HT1080 (cell line): ENCODE measurements at places on chromosomes 4 and X. TPM values are rescaled to one million over a fixed set of nuclear protein-coding genes. Genes with fewer than 3 reads are reported as not detected.

GRCh38 chrX:38999967-39000745 is 198.9 kb downstream of the MID1IP1 start:
- DNase-seq, result no peak

DNA sequence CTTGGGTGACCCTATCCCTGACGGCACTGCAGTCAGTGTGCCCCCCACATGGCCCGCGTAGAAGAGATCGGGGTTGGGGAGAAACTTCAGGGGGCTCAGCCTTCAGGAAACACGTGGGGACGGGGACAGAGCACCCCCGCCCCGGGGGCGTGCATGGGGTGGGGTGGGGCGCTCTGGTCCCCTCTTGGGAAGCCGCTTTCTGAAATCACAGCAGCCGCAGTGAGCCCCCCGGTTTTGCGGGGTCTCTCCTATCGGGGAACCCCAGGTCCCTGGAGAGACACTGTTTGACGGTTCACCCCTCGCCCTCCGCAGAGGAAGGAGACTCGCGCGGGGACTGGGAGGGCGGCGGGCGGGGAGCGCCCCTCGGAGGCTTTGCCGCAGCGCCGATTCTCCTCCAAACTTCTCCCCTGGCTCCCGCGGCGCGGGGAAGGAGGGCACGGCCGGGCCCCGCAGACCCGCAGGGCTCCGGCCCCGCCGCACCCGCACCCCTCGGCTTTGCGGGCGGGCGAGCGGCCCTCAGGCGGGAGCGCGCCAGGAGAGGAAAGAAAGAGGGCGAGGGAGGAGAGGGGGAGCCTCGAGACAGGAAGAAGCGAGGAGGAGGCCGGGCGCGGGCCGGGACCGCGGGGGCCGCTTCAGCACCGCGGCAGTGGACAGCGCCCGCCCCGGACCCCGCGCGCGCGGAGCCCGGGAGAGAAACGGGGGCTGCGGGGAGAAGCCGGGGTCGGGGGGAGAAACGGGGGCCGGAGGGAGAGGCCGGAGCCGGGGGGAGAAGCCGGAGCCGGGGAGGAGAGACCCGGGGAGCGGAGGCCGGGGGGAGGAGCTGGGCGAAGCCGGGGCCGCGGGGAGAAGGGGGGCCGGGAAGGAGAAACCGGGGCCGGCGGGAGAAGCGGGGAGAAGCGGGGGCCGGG is 612 bp downstream of the CPLX1 start:
- DNase-seq, result no peak

DNA sequence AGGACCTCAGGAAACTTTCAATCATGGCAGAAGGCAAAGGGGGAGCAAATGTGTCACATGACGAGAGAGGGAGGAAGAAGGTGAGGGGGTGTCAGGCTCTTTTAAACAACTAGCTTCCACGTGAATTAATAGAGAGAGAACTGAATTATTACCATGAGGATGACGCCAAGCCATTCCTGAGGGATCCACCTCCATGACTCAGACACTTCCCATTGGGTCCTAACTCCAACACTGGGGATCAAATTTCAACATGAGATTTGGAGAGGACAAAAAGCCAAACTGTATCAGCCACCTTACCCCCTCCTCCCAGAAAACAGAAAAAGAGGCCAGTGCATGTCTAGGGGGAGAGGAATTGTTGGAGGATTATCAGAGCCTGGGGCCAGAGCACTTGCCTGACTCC is 40.4 kb upstream of the LAS1L start:
- no peak for DNase-seq

The RHOXF2B gene
- total RNA-seq, result not detected in 2 replicates

The CSAG2 gene
- 2.9 and 6.1 TPM in 2 replicates for total RNA-seq
